ENCODE measurements at places on chromosomes 16 and 17. TPM values are rescaled to one million over a fixed set of nuclear protein-coding genes. Genes with fewer than 3 reads are reported as not detected.

TPSB2 gene
- 5.9 TPM for total RNA-seq

ZP2 gene
- not detected for total RNA-seq

ZG16 gene
- not detected for total RNA-seq

KRT28 gene
- total RNA-seq, result not detected

RECQL5 gene
- 11.3 TPM for total RNA-seq

CCL13 gene
- not detected for total RNA-seq

IL17C gene
- total RNA-seq, result not detected

PIMREG gene
- total RNA-seq, result not detected

DNA sequence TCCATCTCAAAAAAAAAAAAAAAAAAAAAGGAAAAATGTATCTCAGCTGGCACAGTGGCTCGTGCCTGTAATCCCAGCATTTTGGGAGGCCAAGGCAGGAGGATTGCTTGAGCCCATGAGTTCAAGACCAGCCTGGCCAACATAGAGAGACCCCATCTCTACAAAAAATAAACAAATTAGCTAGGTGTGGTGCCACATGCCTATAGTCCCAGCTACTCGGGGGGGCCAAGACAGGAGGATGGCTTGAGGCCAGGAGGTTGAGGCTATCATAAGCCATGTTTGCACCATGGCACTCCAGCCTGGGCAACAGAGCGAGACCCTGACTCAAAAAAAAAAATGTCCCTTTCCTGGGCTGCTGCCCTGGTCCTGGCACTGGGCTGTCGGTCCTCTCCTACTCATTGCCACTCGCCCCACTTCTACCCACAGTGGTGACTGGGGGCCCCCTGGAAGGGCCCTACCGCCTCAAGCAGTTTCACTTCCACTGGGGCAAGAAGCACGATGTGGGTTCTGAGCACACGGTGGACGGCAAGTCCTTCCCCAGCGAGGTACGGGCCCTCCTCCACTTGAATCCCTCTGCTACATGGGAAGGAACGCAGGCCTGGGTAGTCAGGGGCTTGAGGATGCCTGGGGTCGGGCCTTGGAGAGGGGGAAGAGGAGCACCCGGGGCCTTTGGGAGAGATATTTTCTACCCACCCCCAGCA lies 6.1 kb downstream of the CA7 start:
- no peak overlapping the region for H3K27ac ChIP-seq
- H3K4me3 ChIP-seq, result no peak overlapping the region
- DNase-seq, result no peak
- H3K36me3 ChIP-seq, result no peaks in the 10 kb centered on the region
- peaks cover 5% of the 10 kb centered on the region for H3K4me1 ChIP-seq

GRCh38 chr16:66728804-66729203 lies 22.6 kb downstream of the DYNC1LI2 start:
- no peaks in the 10 kb centered on the region for H3K27me3 ChIP-seq
- H3K36me3 ChIP-seq, result peaks cover 97% of the 10 kb centered on the region
- no peak for DNase-seq
- no peaks in the 10 kb centered on the region for H3K4me1 ChIP-seq

DNA sequence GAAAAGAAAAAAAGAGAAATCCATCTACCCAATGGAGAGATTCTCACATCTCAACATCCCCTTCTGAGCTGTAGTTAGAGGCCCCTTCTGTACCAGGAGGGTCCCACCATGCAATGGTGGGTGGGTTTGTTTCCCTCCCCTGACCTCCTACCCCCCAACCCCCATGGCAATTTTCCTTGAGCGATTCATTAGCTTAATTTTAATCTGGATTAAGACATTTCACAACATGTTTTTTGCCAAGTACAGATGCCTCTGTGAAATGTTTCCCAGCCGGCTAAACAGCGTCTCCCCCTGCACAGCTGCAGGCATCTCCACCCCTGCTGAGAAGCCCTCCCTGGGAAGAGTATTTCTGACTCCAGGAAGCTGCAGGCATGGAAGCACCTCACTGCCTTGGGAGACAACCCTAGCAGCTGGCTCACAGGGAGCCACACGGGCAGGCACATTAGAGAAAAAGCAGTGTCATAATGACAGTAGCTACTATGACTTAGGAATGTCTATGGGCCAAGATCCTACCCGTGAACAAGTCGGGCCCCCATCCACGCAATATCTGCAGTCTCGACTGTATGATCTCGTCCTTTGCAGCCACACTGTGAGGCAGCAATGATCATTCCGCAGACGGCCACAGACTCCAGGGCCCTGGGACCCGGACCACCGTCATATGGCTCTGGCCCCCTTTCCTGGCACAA lies 117.3 kb downstream of the ADCY9 start:
- peak; percentile 56 for DNase-seq
- H3K36me3 ChIP-seq, result no peaks in the 10 kb centered on the region
- H3K27me3 ChIP-seq, result no peaks in the 10 kb centered on the region
- H3K4me3 ChIP-seq, result peak overlapping the region; percentile 23

GRCh38 chr16:89048090-89048725 lies 45.4 kb upstream of the ACSF3 start:
- no peaks in the 10 kb centered on the region for H3K36me3 ChIP-seq
- H3K4me1 ChIP-seq, result no peaks in the 10 kb centered on the region
- H3K27ac ChIP-seq, result no peak overlapping the region
- DNase-seq, result peak; percentile 4
- H3K4me3 ChIP-seq, result no peak overlapping the region

- peak overlapping the region; percentile 19 for H3K27ac ChIP-seq
- peaks cover 9% of the 10 kb centered on the region for H3K4me1 ChIP-seq
- no peak overlapping the region for H3K4me3 ChIP-seq
- peaks cover 36% of the 10 kb centered on the region for H3K36me3 ChIP-seq
- DNase-seq, result peak; percentile 92
Observed at GRCh38 chr16:27235055-27235937, 32.0 kb downstream of the KDM8 start.

DNA sequence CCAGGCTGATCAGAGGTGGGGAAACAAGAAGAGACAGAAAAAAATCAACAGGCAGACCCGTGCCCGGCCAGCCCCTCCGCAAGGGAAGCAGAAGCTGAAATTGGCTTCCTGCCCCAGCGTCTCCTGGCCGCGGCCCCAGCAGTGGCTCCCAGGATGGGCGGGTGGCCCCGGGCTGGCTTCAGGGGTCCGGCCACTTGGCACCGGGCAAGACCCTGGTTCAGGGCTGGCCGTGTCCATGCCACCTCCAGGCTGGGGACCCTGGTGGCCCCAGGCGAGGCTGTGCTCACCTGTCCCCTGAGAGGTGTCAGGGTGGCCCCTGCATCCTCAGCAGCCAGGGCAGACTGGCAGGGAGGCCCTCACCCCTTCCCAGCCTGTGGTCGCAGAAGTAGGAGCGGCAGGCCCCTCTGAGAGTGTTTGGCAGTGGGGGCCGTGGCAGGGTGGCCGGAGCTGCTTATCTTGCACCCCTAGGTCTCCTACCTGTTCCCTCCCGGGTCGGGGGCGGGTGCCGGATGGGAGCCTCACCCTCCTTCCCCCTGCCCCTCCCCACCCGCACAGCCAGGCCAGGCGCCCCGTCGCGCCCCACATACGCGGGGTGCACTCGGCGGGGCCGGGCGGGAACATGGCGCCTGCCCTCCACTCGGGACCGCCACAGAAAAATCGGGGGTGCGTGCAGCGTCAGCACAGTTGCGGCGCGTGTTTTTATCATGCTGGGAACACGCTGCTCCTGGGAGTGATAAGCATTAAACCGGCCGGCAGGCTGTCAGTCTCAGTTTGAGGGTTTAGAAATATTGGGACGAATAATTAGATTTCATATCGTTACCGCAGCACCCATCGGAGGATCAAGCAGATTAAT lies 46.7 kb upstream of the ZC3H18 start:
- DNase-seq, result no peak
- peaks cover 45% of the 10 kb centered on the region for H3K4me1 ChIP-seq
- peaks cover 22% of the 10 kb centered on the region for H3K27me3 ChIP-seq

- no peaks in the 10 kb centered on the region for H3K27me3 ChIP-seq
- no peaks in the 10 kb centered on the region for H3K4me1 ChIP-seq
- no peaks in the 10 kb centered on the region for H3K36me3 ChIP-seq
- DNase-seq, result peak; percentile 10
Observed at GRCh38 chr16:84577034-84577803, 40.7 kb downstream of the COTL1 start.

DNA sequence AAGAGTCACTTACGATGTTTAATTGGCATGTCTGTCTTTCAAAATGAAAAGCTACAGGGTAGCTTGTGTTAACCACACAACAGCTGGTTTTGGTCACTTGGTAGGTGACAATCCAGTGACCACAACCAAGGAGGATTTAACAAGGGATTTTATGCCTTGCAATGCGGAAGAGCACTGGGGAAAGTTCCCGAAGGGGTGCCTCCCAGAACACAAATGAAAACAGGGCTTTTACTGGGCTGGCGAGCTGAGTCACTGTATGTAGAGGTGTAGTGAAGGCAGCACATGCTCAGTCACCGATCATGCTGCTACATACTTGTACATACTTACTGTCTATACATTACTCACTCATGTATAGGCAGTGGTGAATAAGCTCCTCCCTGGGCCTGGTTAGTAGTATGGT lies 483.5 kb downstream of the CDH13 start:
- peaks cover 23% of the 10 kb centered on the region for H3K4me1 ChIP-seq
- no peak overlapping the region for H3K4me3 ChIP-seq
- no peaks in the 10 kb centered on the region for H3K36me3 ChIP-seq
- no peaks in the 10 kb centered on the region for H3K27me3 ChIP-seq

DNA sequence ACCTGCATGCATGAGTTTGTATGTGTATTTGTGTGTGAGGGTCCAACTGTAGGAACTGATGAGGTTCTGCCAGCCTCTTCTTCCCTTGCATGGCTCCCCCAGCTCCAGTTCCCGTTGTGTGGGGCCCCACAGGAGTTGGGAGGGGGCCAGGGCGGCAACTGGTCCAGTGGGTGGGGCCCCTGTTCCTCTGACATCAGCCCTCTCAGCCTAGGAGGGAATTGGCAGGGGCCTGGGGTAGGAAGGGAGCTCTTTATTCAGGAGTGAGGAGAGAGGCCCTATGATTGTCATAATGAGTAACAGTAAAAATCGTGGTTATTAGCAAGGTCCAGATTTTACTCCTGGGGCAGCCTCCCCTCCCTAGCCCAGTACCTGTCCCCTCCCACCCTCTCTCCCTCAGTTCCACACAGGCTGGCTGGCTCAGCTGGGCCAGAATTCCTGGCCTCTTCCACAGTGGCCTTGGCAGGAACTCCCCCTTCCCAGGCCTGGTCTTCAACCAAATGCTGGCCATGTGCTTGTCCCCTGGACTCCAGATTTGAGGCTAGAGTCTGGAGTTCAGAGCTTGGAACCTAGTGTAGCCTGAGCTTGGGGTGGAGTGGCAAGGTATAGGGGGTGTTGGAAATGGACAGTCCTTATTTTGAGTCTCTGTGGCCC lies 18.9 kb downstream of the RARA start:
- no peaks in the 10 kb centered on the region for H3K27me3 ChIP-seq
- peaks cover 97% of the 10 kb centered on the region for H3K4me1 ChIP-seq
- H3K27ac ChIP-seq, result peak overlapping the region; percentile 97

- no peaks in the 10 kb centered on the region for H3K36me3 ChIP-seq
- H3K27ac ChIP-seq, result no peak overlapping the region
- H3K4me3 ChIP-seq, result no peak overlapping the region
- no peaks in the 10 kb centered on the region for H3K4me1 ChIP-seq
- no peaks in the 10 kb centered on the region for H3K27me3 ChIP-seq
- DNase-seq, result no peak
Observed at GRCh38 chr16:61246592-61246991, 789.6 kb downstream of the CDH8 start.

DNA sequence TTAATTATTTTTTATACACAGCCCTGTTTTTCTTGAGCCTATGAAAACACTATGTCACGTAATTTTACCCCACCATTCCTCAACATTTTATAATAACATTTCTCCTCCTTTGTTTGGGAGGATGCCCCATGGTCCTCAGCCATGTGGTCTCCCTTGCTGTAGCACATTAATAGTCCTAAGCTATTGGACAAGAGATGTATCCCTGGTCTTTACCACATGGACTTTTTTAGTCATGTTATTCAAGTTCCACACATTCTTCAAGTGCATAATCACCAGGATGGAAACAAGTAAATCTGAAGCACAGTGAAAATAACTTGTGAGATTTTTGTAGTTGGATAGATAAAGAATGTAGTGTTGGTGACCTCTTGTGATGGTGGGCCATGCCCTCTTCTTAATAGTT lies 2.0 kb upstream of the KRTAP2-3 start:
- H3K27ac ChIP-seq, result no peak overlapping the region
- no peak for DNase-seq
- no peaks in the 10 kb centered on the region for H3K36me3 ChIP-seq
- H3K4me1 ChIP-seq, result no peaks in the 10 kb centered on the region
- H3K27me3 ChIP-seq, result peaks cover 31% of the 10 kb centered on the region

GRCh38 chr17:8865385-8865784 lies 2.1 kb downstream of the PIK3R6 start:
- no peak overlapping the region for H3K4me3 ChIP-seq
- no peak overlapping the region for H3K27ac ChIP-seq
- H3K36me3 ChIP-seq, result no peaks in the 10 kb centered on the region
- H3K4me1 ChIP-seq, result no peaks in the 10 kb centered on the region
- no peaks in the 10 kb centered on the region for H3K27me3 ChIP-seq

GRCh38 chr17:3828151-3828851 lies 17.7 kb downstream of the NCBP3 start:
- H3K4me1 ChIP-seq, result peaks cover 22% of the 10 kb centered on the region
- peak overlapping the region; percentile 82 for H3K27ac ChIP-seq
- no peaks in the 10 kb centered on the region for H3K27me3 ChIP-seq

- no peaks in the 10 kb centered on the region for H3K36me3 ChIP-seq
- H3K4me3 ChIP-seq, result no peak overlapping the region
- no peak overlapping the region for H3K27ac ChIP-seq
- DNase-seq, result no peak
Observed at GRCh38 chr16:23257682-23258081, 44.4 kb upstream of the SCNN1B start.

DNA sequence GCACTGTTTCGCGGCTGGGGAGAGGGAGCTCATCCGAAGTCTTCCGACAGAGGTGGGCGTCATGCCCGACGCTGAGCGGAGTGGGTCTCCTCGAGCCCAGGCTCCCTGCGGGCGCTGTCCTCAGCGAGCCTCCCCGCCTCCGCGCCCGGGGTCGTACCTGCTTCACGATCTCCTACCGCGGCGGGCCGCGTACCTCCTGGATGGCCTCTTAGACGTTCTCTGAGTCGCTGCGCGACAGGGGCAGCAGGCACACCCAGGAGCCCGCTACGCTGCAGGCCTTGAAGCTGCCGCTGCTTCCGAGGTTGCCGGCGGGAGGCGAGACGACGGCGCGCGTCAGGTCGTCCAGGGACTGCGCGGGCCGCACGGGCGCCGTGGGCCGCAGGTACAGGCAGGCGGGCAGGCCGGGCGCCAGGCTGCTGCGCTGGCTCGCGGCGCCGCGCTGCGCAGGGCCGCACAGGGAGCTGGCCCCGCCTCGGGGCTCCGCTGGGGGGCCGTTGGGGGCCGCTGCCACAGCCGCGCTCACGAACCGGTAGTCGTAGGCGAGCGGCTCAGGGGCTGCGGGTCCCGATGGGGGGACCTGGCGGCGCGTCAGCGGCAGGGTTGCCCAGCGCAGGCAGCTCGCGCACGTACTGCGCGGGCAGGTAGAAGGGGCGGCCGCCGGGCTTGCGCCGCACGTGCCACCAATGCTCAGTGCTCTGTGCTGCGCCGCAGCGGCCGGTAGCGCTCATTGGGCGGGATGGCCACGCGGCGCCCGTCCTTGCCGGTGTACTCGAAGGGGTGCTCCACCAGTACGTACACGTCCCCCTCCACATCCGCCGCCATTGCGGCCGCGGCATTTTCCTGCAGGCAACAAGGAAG lies 116.4 kb upstream of the SMURF2 start:
- peaks cover 2% of the 10 kb centered on the region for H3K27me3 ChIP-seq
- DNase-seq, result peak; percentile 62
- peaks cover 4% of the 10 kb centered on the region for H3K36me3 ChIP-seq
- peaks cover 8% of the 10 kb centered on the region for H3K4me1 ChIP-seq

Data from psoas muscle (tissue), 8 donors.